ENCODE measurements at places on chromosomes 12 and 14. TPM values are rescaled to one million over a fixed set of nuclear protein-coding genes. Genes with fewer than 3 reads are reported as not detected.

DNA sequence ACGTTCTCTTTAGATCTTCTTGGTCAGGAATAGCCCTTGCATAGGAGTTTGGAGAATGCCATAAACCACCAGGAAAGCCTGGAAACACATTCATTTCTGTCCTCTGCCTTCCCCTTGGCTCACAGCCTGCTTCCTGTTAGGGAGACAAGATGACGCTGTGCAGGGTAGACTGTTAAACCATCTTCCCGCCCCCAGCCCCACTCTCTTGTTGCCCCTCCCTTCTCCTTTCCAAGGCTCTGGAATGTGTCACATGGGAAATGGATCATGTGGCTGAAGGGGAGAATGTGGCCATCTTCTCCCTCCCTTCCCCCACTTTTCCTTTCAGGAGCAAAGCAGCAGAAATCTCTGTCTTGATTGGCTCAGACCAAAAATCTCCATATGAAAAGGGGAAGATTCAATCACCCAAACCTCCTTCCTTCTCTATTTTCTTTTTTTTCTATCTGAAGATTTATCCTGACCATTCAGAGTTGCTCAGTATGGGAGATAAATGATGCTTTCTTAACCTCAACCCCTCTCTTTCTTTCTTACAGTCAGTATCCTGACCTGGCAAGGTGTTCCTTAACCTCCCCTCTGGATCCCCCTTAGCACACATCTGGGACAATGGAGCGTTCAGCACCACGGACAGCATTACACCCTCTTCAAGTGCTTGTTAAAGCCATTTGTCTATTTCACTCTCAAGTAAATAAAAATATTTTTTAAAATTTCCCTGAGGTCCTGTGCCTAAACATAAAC is 11.4 kb downstream of the GPR19 start:
- H3K27ac ChIP-seq: no peak overlapping the region
- H3K36me3 ChIP-seq: peaks cover 16% of the 10 kb centered on the region
- no peak overlapping the region for H3K4me3 ChIP-seq
- peaks cover 4% of the 10 kb centered on the region for H3K4me1 ChIP-seq

GRCh38 chr12:30519535-30519934 is 176.1 kb downstream of the IPO8 start:
- no peaks in the 10 kb centered on the region for H3K27me3 ChIP-seq
- no peak overlapping the region for H3K4me3 ChIP-seq
- H3K4me1 ChIP-seq: no peaks in the 10 kb centered on the region
- H3K36me3 ChIP-seq: no peaks in the 10 kb centered on the region
- no peak for DNase-seq

DNA sequence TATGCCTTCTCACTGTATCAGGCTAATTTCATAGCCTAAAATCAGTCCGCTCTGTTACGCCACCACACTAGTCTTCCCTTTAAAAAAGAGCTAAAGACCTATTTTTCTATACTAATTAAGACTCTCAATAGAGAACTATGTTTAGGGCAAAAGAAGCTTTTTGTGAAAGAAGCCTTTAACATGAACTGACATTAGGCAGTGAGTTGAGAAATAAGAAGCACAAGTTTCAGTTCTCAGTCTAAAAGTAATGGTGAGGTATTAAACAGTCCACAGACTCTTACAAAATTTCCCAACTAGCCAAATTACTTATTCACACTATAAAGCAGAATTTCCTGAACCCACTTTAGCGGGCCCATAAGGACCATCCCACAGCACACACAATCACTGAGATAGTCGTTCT is 93.7 kb downstream of the SOX5 start:
- H3K27ac ChIP-seq: no peak overlapping the region
- no peak overlapping the region for H3K4me3 ChIP-seq
- no peaks in the 10 kb centered on the region for H3K4me1 ChIP-seq
- no peak for DNase-seq
- no peaks in the 10 kb centered on the region for H3K36me3 ChIP-seq

- H3K27ac ChIP-seq: no peak overlapping the region
- no peaks in the 10 kb centered on the region for H3K27me3 ChIP-seq
- no peaks in the 10 kb centered on the region for H3K36me3 ChIP-seq
Measured at GRCh38 chr12:101703487-101703886, 6.0 kb downstream of the CHPT1 start.

DNA sequence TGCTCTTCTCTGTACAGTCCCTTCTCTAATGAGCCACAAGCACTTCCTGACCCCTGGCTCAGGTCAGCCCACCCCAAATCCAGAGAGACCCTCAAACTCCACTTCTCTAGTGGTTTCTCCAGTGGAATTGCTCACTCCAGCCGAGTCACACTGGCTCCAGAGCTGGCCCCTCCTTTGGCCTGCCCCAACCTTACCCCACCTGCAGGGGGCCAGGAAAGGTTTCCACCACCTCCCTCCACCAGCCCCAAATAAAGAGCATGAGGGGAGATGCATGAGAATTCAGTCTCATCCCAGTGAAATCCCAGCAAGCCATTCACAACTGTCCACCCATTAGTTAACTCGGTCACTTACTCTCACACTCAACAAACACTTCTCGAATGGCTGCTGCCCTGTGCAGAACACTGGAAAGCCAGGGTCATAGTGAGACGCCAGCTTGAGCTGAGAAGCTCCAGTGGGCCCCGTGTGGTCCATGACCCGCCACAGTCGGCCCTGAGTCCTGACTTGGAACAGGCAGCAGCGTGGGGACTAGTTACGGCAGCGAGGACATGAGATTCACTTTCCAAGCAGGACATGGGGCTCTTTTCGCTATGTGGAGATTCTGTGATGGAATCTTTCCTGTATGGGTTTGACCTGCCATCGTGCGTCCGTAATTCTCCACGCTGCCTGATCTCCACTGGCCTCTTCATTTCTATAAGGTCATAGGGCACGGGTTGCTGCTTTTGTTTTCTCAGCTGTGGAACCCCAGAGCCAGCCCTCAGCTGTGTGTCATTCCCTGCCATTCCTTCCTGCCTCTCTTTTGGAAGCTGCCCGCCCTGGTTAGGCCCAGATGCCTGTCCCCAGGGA is 44.2 kb downstream of the SLC6A12 start:
- H3K27me3 ChIP-seq: peaks cover 4% of the 10 kb centered on the region
- no peaks in the 10 kb centered on the region for H3K36me3 ChIP-seq
- H3K4me3 ChIP-seq: no peak overlapping the region
- H3K4me1 ChIP-seq: peaks cover 5% of the 10 kb centered on the region

- no peaks in the 10 kb centered on the region for H3K27me3 ChIP-seq
- no peak overlapping the region for H3K4me3 ChIP-seq
- no peak for DNase-seq
- no peak overlapping the region for H3K27ac ChIP-seq
- no peaks in the 10 kb centered on the region for H3K36me3 ChIP-seq
Measured at GRCh38 chr12:80776706-80777105, 60.0 kb downstream of the MYF5 start.

GRCh38 chr12:1234073-1234472 is 243.1 kb downstream of the ERC1 start:
- no peak overlapping the region for H3K27ac ChIP-seq
- no peaks in the 10 kb centered on the region for H3K4me1 ChIP-seq
- H3K27me3 ChIP-seq: no peaks in the 10 kb centered on the region
- H3K4me3 ChIP-seq: no peak overlapping the region
- H3K36me3 ChIP-seq: peaks cover 12% of the 10 kb centered on the region

DNA sequence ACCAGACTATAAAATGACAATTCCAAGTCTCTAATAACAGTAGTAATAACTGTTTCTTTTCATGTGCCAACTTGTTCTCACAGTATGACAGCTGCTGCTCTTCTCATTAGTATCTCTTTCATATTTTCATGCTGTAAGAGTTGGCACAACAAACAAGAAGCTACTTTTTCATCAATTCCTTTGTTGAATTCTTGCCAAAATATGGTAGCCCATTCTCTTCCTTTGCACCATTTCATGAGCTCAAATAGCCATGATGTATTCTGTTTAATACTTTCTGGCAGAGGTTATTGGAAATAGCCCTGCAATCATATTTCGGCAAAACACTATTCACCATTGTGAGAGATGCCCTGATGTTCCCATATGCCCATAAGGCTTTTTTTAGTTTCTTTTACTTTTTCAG is 1100.7 kb downstream of the TRHDE start:
- H3K4me3 ChIP-seq: no peak overlapping the region
- H3K4me1 ChIP-seq: no peaks in the 10 kb centered on the region
- H3K27ac ChIP-seq: no peak overlapping the region
- DNase-seq: no peak
- no peaks in the 10 kb centered on the region for H3K36me3 ChIP-seq

- no peak overlapping the region for H3K4me3 ChIP-seq
- no peak for DNase-seq
- H3K27ac ChIP-seq: no peak overlapping the region
- H3K27me3 ChIP-seq: no peaks in the 10 kb centered on the region
Measured at GRCh38 chr14:44151130-44151820, 355.8 kb downstream of the FSCB start.

GRCh38 chr14:56989359-56989758 is 179.1 kb upstream of the OTX2 start:
- H3K27ac ChIP-seq: no peak overlapping the region
- H3K4me1 ChIP-seq: no peaks in the 10 kb centered on the region
- no peaks in the 10 kb centered on the region for H3K27me3 ChIP-seq

DNA sequence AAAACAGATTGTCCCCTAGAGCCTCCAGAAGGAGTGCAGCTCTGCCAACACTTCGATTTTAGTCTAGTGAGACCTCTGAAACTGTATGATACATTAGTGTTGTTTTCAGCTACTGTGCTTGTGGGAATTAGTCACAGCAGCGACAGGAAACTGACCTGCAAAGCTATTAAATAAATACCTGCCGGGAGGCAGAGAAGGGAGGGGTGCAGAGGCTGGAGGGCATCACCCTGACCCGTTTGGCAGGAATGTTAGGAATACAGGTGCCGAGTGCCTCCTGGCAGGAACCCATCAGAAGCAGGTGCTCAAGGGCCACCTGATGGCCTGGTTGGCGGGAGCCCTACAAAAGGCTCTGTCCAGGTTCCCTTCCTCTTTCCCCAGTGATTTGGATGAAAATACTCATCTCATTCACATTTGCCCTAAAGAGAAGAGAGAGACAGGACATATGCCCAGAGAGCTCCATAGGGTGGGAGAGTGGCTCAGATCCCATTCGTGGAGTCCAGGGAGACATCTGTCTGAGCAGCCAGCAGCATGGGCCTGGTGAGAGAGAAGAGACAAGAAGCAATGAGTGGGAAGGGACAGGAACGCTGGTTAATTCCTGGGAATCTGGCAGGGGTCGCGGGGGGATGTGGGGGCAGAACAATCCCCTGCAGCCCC is 44.6 kb downstream of the C14orf132 start:
- no peak for DNase-seq
- H3K4me1 ChIP-seq: no peaks in the 10 kb centered on the region
- peaks cover 6% of the 10 kb centered on the region for H3K27me3 ChIP-seq

Gene MTA1
- 109 TPM for total RNA-seq

Gene TEDC1
- total RNA-seq: 44.8 TPM

GRCh38 chr12:16523951-16524331 is 82.0 kb downstream of the LMO3 start:
- DNase-seq: no peak
- no peaks in the 10 kb centered on the region for H3K36me3 ChIP-seq
- no peaks in the 10 kb centered on the region for H3K27me3 ChIP-seq

Gene HOXC6
- not detected for total RNA-seq

Gene M6PR
- total RNA-seq: 164 TPM

DNA sequence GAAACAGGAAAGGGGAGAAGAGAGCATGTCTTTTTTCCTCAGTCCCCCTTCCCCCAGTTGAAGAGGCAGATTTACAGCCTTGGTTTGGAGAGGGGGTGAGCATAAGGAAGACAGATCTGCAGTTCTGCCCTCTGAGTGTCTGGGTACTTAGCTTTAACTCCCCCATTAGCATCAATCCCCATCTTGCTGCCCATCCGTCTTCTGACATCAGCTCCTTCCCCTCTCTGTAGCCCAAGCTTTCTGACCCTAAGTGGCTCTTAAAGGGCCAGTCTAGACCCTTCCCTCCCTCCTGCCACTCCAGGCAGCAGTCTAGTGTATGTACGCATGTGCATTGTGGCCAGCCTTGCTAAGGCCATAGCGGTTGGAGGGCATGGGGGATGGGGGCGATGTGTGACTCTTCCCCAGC is 7.3 kb downstream of the GPR84 start:
- no peak for DNase-seq
- peaks cover 17% of the 10 kb centered on the region for H3K4me1 ChIP-seq
- H3K4me3 ChIP-seq: no peak overlapping the region
- no peak overlapping the region for H3K27ac ChIP-seq

- peak overlapping the region; percentile 98 for H3K27ac ChIP-seq
- H3K4me1 ChIP-seq: peaks cover 94% of the 10 kb centered on the region
- peak overlapping the region; percentile 82 for H3K4me3 ChIP-seq
- peaks cover 26% of the 10 kb centered on the region for H3K36me3 ChIP-seq
- peak; percentile 91 for DNase-seq
Measured at GRCh38 chr14:61342486-61342885, 21.1 kb downstream of the PRKCH start.

- no peak overlapping the region for H3K27ac ChIP-seq
- no peaks in the 10 kb centered on the region for H3K36me3 ChIP-seq
- H3K4me3 ChIP-seq: no peak overlapping the region
- H3K27me3 ChIP-seq: peaks cover 2% of the 10 kb centered on the region
- H3K4me1 ChIP-seq: no peaks in the 10 kb centered on the region
Measured at GRCh38 chr12:32870716-32871115, 25.9 kb downstream of the PKP2 start.

DNA sequence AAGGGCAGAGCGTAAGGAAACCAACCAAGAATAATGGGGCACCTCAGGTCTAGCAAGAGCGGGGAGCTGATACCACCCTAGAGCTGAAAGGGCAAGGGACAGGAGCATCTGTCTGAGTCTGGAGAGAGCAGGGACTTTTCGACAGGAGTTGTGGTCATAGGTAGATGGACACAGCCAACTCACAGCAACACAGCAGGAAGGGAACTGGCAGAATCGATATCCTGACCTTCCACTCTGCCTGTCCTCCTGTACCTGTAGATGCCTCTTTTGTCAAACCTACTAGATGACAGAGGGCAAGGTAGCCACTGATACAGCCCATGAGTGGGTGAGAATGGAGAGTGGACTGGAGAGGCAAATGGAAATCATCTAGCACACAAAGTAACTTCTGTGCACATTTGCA is 247.2 kb upstream of the EGLN3 start:
- H3K36me3 ChIP-seq: no peaks in the 10 kb centered on the region
- H3K4me1 ChIP-seq: peaks cover 34% of the 10 kb centered on the region
- H3K27me3 ChIP-seq: peaks cover 4% of the 10 kb centered on the region
- no peak overlapping the region for H3K4me3 ChIP-seq
- H3K27ac ChIP-seq: no peak overlapping the region

Gene LMNTD1
- total RNA-seq: not detected

Gene MYF5
- not detected for total RNA-seq

DNA sequence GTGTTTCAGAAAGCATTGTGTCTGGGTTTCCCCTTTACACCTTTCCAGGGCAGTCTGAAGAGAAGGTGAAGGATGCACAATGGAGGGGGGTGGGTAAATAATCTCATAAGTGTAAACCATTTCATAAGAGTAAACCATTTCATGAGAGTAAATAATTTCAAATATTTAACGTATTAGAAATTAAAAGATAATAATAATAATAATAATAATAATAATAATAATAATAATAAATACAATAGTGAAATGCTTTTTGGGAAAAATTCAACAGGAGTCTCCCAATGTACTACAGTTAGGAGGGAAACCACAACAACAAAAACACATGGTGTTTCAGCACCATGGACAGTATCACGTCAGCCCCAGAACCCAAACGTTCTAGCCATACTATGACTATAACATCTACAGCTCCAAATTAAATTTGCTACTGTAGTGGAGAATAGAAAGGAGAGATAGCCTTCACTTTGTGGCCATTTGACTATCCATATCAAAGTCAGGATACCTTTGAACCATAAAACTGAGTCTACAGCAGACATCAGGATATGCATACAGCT is 691.8 kb downstream of the BCL11B start:
- DNase-seq: no peak
- no peaks in the 10 kb centered on the region for H3K36me3 ChIP-seq

All from activated CD4-positive, alpha-beta memory T cell treated with anti-CD3 and anti-CD28 coated beads for 36 hours (primary cell).